Fibroblast of skin of abdomen (primary cell): ENCODE measurements at places on chromosomes 7 and 10.

- no peak for DNase-seq
Measured at GRCh38 chr7:13998866-13999265, 9.4 kb upstream of the ETV1 start.

DNA sequence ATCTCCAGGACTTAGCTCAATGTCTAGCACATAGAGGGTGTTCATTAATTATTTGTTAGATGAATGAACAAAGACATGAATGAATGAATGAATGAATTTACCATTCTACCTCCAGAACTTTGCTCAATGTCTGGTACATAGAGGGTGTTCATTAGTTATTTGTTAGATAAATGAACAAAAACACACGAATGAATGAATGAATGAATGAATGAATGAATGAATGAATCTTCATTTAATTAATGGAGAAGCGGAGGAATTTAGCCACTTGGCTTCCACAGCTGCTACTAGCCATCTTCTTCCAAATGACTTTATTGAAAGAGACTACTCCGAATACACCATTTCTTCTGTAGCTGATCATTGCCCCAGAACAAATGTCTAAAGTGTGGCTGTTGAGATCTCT lies 368.9 kb downstream of the FRMD4A start:
- DNase-seq: no peak

DNA sequence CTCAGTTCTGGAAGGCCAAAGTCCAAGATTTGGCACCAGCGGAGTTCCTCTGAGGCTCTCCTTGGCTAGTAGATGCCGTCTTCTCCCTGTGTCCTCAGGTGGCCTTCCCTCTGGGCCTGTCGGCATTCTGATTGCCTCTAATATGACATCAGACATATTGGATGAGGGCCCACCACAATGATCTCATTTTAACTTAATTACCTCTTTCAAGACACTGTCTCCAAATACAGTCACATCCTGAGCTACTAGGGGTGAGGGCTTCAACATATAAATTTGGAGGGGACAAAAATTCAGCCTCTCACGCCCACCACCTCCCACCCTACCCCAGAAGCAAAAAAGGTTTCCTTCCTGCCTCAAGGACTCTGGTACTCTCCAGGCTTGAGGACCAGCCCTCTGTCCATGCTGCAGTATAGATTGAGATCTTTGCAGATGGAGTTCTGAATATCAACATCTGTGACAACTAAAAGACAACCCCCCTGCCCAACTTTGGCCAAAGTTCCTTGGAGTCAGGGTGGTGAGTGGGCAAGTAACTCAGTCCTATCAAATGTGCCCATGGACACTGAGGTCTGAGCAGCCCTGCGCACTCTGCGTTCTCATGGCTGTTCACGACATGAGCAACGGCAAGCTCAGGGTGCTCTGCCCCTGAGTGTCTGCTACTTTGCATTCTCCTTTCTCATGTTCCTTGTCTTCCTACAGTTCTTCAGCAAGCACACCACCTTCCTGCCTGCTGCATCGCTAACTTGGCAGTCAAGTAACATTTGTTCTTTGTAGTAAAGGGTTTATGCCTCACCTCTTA lies 11.5 kb downstream of the TMEM176B start:
- peak; percentile 53 for DNase-seq

GRCh38 chr10:109701633-109702215 lies 221.6 kb downstream of the XPNPEP1 start:
- no peak for DNase-seq

DNA sequence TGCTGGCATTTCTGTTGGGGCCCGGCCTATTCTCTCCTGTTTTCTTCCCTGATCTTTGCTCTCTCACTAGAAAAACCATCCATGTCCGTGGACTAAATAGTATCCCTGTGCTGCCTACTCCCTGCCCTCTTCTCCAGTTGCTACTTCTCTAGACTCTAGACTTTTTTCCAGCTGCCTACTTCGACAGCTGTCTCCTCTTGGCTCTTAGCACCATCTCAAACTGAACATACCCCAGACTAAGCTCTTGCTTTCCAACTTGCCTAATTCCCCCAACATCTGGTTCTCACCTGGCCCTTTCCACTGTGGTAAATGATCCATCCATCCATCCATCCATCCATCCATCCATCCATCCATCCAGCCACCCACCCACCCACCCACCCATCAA lies 19.5 kb downstream of the ADCYAP1R1 start:
- no peak for DNase-seq

DNA sequence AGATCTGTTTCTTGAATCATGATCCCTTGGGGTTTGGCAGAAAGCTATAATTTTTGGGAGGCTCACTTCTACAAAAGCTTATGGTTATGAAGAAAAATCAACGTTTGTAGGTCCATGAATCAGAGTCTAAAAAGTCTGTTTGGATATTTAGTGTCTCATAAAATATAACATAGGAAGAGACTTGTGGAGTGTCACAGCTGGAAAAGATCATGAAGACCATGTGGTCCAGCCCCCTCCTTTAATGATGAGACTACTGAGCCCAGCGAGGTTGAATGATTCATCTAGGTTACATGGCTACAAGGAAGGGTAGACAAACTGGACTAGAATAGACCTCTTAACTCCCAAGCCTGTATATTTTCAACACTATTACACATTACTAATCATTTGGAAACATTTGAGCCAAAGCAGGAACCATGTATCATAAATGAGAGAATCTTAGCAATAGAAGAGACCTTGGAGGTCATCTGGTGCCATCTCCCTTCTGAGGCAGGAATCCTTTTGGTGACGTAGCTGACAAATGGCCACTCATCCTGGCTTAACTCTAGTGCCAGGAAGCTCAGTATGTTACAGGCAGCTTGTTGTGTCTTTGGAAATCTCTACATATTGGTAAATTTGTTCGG lies 152.5 kb downstream of the CREB5 start:
- DNase-seq: peak; percentile 89

GRCh38 chr10:88361995-88362807 lies 220.9 kb downstream of the RNLS start:
- DNase-seq: no peak

GRCh38 chr7:141696348-141696747 lies 5.6 kb downstream of the DENND11 start:
- DNase-seq: no peak

- DNase-seq: no peak
Measured at GRCh38 chr10:78361031-78361430, 327.4 kb downstream of the RPS24 start.

DNA sequence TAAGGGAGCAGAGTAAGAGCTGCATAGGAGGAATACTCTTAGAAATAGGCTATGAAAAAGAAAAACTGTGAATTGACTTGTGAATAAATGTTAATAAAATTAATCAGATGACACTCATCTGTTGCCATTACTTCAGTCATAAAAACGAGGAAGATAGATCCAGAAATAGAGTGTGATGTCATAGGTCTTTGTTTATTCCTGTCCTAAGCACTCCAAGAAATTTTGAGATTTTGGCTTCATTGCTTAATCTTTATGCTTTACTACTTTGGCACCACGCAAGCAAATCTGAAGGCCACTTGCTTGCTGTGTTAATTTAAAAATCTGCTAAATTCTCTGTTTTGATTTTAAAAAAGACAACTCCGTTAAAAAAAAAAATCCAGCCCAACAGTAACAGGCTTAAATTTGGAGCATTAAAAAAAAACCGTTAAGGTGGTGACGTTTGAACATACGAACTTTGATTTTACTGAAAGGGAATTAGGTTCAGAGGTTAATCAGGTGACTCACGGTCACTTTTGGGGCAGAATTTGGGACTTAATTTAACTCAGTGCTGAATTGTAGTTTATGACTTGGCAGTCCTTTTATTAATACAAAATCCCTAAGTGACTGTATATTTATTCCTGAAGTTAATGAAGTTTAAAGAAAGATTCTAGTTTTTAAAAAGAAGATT lies 3.4 kb downstream of the IFRD1 start:
- peak; percentile 22 for DNase-seq

DNA sequence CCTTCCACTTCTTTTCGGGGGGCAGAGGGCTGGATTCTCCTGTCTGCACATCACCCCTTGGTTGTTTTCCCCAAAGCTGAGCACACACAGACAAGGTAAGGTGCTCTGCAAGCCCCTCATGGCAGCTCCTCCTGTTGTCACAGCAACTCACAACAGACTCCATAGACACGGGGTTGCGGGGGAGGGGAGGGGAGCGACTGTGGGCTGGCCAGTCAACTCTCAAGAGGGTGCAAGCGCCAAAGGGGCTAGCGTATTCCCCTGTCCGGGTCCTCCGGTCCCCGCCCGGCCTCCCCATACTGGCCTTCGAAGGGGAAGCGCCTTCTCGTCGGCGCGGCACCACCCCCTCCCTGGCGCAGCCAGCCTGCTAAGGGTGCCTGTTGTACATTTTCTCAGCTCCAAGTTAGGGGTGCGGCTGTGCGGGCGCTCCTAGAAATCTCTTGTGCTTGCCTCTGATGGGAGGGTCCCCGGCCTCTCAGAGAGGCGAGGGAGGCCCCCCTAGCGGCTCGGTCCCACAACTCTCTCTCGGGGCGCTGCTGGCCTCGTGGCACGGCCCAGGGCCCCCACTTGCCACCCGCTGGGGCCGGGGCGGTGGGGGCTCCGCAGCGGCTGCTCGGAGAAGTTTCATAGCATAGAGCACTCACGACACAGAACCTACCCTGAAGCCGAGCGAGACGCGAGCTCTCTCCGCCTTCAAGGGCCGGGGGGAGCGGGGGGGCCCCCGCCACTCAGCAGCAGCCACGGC lies 498 bp downstream of the RHOBTB1 start:
- DNase-seq: peak; percentile 58

DNA sequence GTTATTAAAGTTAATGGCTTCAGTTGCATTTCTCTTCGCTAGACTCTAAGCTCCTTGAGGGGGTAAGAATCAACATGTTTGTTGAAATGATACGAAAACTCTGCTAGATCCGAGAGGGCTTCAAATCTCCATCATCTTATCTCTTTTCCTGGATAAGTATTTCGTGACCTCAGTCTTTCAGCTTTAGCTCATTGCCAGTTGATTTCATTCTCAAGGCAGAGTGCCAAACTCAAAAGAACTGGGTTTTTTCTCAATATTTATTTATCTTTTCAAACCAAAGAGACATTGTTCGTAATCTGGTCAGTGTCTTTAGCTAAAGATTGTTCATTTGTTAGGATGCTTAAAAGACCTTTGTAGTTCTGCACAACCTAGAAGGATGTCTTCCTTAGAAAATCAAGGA lies 108.9 kb downstream of the ARID5B start:
- no peak for DNase-seq

- DNase-seq: peak; percentile 37
Measured at GRCh38 chr10:129945941-129946760, 17.9 kb downstream of the EBF3 start.

GRCh38 chr7:47576031-47576865 lies 5.7 kb downstream of the TNS3 start:
- peak; percentile 85 for DNase-seq

- DNase-seq: peak; percentile 20
Measured at GRCh38 chr7:149598721-149599308, 101.2 kb upstream of the ZNF746 start.

DNA sequence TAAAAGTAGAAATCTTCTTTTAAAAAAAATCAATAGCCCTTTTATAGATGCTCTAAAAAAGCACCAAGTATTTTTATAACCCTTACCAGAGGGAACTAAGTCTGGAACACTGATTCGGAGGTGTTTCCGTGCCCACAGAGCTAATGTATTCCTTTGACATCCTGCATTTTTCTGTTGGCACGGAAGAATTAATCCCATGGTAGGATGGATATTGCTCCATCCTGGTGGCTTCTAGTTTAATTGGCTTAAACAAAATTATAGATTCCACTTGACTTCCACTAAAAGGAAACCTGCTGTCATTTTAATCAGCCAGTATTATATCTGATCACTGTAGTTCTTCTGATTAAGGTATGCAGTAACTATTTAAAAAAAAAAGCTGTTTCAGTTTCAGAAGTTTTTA lies 164.0 kb upstream of the NPS start:
- DNase-seq: no peak

DNA sequence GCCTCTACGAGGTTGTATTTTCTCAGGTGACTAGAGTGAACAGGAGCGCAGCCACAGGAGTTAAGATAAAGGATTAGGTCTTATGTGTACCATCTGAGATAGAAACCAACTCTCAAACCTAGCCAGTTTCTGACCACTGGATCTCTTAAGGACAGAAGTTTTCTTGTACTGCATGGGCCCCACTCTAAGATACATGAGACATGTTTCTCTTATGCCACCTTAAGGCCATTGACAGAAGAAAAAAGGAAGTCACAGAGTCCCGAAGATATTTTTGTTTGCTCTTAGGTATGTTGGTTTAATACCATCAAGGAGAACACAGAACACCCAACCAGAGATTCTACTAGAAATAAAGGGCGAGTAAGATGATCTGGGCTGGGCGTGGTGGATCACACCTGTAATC lies 335.8 kb downstream of the FRMD4A start:
- no peak for DNase-seq

DNA sequence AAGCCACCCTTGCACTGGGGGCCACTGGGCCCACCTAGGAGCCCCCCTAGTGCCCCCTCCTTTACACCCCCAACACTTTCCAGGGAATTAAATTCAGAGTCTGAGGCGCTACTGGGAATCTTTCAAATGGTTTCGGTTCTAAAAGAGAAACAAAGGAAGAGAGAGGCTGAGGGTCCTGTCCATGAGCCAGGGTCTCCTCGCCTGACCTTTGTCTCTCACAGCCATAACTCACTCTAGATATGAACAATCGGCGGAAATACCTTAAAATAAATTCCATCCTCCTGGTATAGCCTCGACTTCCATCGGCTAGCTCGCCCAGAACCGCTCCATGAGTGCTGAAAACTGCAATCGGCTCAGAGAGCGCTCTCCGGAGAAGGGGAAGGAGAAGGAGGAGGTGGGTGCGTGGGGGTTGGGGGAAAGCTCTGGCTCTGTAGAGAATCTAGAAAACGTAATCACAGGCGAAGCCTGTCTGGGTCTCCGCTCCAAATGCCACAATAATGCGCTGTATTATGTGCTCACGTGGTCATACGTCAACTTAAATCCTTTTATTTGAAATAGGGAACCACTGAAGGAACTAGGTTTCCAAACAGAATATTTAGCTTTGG lies 12.6 kb downstream of the HOXA4 start:
- DNase-seq: peak; percentile 70

DNA sequence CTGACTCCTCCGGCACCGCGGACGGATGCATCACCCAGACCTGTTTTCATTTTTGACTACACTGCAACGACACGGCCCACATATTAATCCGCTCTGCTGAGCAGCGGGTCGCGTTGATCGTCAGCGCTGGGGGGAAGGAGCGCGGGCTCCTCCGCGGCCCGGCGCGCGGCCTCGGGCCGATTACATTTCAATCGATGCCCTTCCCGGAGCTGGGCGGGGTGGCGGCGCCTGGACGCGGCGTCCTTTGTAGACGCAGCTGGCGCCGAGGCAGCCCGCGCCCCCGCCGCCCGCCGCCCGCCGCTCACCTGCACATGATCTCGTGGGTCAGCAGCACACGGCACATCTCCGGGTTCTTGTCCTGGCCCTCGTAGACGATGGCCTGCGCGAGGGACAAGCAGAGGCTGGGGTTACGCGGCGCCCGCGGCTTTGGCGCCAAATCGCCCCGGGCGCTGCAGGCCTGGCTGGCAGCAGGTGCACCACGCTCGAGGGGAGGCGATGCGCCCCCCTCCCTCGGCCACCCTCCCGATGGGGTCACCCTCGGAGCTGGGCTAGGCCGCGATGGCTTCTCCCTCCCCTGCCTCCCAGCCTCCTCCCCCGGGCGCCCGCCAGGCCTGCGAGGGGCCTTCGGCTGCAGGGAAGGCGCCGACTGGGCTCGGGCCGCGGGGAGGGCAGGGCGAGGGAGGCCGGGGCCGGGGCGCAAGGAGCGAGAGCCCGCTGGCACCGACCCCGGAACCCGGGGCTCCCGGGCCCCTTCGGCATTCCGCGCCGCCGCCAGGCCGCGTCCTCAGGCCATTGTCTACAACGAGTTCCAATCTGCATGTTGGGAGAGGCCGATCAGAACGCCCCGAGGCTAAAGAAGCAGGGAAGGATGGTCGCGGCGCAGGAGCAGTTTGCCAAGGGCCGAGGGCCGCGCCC lies 5.2 kb downstream of the EBF3 start:
- no peak for DNase-seq

- DNase-seq: no peak
Measured at GRCh38 chr10:101888251-101888949, 44.8 kb upstream of the KCNIP2 start.
